Fibroblast of lung (primary cell): ENCODE measurements at places on chromosomes 5 and 9. TPM values are rescaled to one million over a fixed set of nuclear protein-coding genes. Genes with fewer than 3 reads are reported as not detected.
A peak's percentile ranks its signal among the peaks of the same experiment; 100 is the strongest.

DNA sequence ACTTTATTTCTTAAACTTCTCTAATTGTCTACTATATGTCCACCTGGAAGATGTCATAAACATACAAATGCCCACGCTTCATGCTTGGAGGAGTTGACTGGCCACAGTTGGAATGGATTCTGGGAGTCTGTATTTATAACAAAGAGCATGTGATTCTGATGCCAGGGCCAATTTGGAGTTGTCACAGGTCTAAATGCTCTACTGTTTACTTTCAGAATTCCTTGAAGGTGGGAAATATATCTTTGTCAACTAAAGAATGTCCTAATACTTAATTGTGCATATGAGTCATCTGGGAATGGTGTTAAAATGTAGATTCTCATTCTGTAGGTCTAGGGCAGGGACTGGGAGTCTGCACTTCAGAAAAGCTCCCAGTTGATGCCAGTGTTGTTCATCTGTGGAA lies 196.1 kb downstream of the ANXA1 start:
- DNase-seq = no peak

DNA sequence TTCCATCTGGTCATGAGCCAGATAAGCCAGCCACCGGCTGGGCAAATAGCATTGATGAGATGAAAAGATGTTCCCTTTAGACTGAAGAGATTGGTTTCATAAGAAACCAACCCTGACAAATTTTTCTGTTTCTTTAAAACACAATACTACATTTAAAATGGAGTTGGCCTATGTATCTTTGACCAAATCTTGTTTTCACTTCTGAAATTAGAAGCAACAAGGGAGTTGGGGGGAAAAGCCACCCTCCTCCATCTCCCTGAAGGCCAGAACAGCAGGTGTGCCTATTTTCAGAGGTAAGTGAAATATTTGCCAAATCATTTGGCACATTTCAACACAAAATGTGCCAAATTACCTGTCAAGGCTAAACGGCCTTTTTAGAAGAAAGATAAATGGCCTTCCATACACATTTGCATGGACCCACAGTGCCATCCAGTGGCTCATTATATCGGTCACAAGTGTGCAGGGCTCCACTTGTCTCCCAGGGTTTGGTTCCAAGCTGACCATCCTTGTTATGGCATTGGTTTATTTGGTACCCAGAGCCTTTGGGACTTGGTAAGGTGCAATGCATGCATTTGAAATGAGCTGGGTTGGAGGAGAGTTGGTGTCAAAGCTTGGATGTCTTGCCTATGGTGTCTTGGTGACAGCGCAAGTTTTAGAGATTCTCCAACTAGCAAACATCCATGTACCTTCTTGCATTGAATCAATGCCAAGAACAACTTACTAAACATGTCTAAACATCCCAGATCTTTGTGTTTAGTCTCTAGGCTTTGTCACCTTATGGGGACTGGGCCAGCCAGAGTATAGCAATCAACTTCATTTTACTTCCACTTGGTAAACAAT lies 372.0 kb upstream of the KIF2A start:
- DNase-seq = peak; percentile 59

GRCh38 chr5:64532212-64532611 lies 26.4 kb downstream of the RGS7BP start:
- DNase-seq = no peak

DNA sequence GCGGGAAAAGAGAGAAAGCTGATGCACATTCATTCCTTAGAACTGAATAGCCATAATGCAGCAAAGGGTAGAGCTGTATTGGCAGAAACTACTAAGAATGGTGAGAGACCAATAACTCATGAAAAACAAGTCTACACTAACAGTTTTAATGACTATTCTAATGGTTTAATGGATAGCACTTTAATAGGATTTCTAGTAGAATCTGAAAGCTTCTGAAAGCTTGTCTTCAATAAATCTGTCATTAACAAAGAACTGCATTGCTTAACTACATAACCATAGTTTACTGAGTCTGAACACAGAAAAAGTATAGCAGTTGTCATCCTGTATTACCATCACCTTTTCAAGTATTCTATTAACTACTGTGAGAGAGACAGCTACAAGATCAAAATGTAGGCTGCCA lies 617.8 kb upstream of the DMAC1 start:
- no peak for DNase-seq

DNA sequence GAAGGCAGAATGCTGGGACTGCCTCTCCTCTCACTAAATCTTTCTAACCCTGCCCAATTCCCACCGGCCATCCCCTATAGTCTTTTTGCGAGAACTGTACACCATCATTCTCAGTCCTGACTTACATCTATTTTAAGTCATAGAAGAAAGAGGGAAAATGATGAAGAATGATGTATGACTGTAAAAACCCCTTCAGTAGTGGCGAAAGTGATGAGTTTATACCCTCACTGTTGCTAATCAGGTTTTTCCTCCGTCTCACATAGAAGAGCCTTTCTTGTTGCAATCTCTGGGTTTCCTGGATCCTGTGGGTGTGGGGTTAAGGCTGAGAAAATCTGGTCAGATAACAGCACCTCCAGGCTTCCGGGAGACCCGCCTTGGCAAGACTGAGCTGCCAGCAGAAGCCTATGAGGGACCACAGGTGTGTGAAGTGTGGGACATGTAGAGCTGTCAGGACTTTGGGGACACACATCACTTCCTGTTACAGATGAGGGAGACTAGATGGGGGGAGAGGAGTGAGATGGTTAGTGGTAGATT lies 147.1 kb upstream of the SLC12A2 start:
- DNase-seq = no peak

The ACOT12 gene
- total RNA-seq = 0.26 and 2.0 TPM in 2 replicates

GRCh38 chr5:142979636-142980035 lies 209.5 kb downstream of the ARHGAP26 start:
- DNase-seq = peak; percentile 13

DNA sequence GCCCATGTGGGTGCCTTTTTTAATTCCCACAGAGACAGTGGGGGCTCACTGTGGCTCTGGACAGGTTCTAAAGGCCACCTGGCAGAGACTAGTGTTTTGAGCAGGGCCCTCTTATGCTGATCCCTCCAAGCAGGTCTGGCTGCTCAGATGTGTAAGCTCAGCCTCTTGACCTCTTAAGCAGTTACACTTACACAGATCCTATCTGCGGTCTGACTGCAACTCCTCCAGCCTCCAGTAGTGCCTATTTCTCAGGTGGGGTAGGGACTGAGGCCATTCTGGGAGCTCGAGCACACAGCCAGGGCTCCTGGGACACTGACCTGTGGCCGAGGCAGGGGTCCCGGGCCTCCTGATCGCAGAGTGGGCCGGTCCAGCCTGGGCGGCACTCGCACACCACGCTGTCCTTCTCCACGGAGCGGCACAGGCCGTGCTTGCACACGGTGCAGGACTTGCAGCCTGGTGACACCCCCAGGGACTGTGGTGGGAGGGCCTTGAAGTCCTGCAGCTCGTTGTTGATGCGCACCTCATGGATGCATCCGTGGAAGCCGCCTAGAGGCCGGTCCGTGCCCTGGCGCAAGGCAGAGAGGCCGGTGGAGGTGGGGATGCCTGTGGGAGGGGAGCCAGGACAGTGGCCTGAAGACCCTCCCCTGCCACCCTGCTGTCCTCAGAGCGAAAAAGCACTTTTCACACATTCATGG lies 91.9 kb upstream of the PANK3 start:
- DNase-seq = no peak

The HEMGN gene
- not detected in 2 replicates for total RNA-seq

The CCL28 gene
- 2.0 and 2.8 TPM in 2 replicates for total RNA-seq

- DNase-seq = no peak
These were observed 31.6 kb downstream of the TAF11L14 start for GRCh38 chr5:17665836-17666235.

The FAT2 gene
- under 0.01 TPM in 2 replicates for total RNA-seq

- no peak for DNase-seq
These were observed 22.1 kb upstream of the FRMD3 start for GRCh38 chr9:83560169-83560826.

DNA sequence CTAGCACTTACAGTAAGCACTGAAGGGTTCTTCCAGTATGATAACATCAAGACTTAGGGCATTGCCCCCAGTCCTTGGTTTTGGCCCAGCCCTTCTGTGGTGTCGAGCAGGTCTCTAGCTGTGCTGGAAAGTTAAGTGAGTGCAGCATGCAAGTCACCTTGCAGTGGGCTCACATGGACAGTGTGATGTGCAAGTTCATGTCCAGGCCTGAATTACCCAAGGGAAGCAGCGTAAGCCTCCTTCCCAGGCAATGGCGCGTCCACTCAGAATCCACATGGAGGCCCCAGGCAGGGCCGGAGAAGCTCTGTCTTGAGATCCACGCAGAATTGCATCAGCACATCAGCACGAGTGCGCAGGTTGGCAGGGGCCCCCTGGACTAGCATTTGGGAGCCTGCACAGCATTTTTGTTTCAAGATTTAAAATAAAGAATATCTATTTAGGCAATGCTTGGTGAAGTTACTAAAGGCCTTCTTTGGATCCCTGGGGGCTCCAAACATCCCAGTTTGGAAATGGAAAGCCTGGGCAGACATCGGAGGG lies 108.4 kb upstream of the ALDH1B1 start:
- no peak for DNase-seq

The SPOUT1 gene
- total RNA-seq = 7.4 and 8.7 TPM in 2 replicates

GRCh38 chr9:123349691-123350480 lies 6.1 kb upstream of the CRB2 start:
- peak; percentile 28 for DNase-seq

The FBN2 gene
- total RNA-seq = 9.0 and 80.1 TPM in 2 replicates

- peak; percentile 26 for DNase-seq
These were observed at the start of gene C5orf63 for GRCh38 chr5:127072861-127073846. Gene C5orf63 (minus strand): TSS chr5:127073502. CDS start chr5:127058995, 14,507 bp downstream.

DNA sequence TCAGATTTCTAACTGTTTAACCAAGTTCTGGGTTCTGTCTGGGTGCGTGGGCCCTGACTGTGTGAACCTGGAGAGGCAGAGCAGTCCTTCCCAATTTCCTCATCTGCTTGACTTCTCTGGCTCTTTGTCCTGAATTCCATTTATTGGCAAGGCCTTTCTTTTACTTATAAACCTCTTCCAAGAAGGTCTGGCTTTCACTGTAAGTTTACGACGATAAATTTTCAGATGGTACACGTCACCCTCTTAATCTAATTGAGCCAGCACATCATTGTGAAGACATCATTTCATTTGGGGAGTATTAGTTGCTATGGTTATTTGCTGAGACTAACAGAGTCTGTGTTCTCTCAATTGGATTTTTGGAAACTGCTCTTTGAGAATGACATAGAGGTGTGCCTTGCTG lies 92.4 kb downstream of the ARHGAP26 start:
- DNase-seq = no peak

The C1QTNF3 gene
- 1.0 and 1.2 TPM in 2 replicates for total RNA-seq

The SLC1A3 gene
- total RNA-seq = 3.1 and 3.3 TPM in 2 replicates

DNA sequence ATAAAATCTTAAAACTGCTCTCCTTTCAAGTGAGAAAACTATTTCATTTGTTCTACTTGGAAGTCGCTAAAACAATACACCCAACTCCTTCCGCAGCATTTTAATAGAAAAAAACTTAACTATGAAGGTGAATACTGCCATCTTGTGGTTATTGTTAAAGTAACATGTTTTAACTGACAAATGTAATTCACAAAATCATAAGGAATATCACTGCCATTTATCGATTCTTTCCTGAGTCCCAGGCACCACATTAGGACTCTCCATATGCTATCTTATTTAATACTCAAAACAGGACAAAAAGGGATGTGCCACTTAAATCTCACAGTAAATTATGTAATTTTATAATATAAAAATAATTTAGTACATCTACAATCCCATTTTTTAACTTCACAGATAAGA lies 130.5 kb upstream of the ITGA1 start:
- DNase-seq = peak; percentile 73

The ZDHHC11 gene
- 2.5 and 2.6 TPM in 2 replicates for total RNA-seq

- no peak for DNase-seq
These were observed 103.8 kb upstream of the KLF4 start for GRCh38 chr9:107593224-107593870.

The NIM1K gene
- total RNA-seq = 7.7 and 14.7 TPM in 2 replicates

DNA sequence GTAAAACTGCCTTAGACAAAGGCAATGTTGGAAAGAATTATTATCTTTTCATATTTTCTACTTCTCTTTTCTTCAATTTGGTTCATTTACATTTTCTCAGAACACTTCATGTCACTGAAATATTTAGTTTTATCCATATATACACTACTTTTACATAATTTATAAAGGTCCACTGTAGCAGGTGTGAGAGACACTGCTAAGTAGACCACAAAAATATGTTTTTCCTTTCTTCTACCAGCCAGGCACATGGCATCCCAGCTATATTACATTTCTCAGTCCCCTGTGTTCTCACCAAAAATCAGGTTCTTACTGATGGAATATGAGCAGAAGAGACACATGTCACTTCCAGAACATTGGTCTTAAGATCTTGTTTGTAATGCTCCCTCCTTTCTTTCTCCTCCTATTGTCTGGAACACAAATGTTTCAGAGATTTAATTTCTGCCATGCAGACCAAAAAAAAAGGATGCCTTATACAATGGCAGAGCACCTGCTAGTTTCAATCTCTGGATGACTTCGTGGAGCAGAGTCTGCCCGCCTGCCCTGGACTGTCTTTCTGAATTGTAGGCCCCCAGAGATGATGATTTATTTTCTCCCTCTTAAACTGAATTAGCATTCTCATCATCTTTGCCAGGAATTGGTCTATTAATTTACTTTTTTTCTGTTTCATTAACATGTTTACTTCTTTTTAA lies 125.4 kb upstream of the ACOT12 start:
- DNase-seq = no peak

- DNase-seq = peak; percentile 60
These were observed 97.0 kb downstream of the DRD1 start for GRCh38 chr5:175347027-175347426.

The TAF1L gene
- under 0.01 TPM in 2 replicates for total RNA-seq

GRCh38 chr9:117656002-117656401 lies 48.2 kb upstream of the TLR4 start:
- DNase-seq = no peak

GRCh38 chr9:108054131-108054630 lies 564.6 kb upstream of the KLF4 start:
- no peak for DNase-seq

GRCh38 chr5:160159991-160160792 lies 40.9 kb upstream of the PWWP2A start:
- no peak for DNase-seq

DNA sequence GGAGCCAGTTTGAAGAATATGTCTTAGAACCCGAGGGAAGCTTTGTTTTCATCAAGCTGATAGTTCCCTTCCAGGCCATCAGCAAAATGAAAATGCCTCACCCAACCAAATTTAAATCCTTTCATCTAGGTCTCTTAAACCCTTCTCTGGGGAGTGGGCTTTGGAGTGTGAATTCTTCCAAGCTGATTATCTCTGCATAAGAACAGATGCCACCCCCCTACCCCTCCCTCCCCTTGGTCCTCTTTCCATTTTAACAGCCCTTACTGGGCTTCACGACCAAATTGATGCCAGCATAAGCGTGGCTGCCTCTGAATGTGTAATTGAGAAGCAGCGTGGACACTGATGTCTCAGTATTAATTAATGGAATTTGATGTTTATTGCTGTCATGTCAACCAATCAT lies 509.7 kb upstream of the CLINT1 start:
- no peak for DNase-seq

- no peak for DNase-seq
These were observed 2.4 kb upstream of the TPRN start for GRCh38 chr9:137202966-137203365.

GRCh38 chr5:142012186-142012785 lies 541 bp downstream of the GNPDA1 start:
- DNase-seq = peak; percentile 47

GRCh38 chr5:64814073-64814472 lies 45.3 kb downstream of the CWC27 start:
- DNase-seq = no peak

- DNase-seq = no peak
These were observed 170.5 kb downstream of the GABBR2 start for GRCh38 chr9:98538203-98538602.
